ENCODE measurements at places on chromosomes 1 and 21.

- ATAC-seq = no peak
These were observed 23.6 kb downstream of the MT1HL1 start for GRCh38 chr1:236980673-236981072.

GRCh38 chr1:185534801-185535200 is 199.4 kb upstream of the HMCN1 start:
- ATAC-seq = no peak

GRCh38 chr1:22635436-22635835 is 992 bp upstream of the C1QA start:
- ATAC-seq = no peak

DNA sequence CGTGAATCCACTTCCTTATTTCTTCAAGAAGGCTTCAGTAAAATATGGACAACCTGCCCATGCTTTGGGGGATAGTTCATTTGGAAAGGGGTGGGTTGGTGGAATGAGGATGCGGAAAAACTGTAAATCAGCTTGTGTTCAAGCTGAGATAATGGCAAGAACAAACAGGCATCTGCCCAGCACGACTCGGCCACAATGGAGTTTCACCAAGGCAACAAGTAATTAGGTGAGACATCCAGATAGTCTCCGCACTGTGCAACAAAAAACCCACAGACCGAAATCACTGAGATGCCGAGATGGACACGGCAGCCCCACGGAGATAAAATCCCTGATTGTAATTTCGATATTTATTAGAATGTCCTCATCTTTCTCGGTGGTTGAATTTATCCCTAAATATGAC is 455.2 kb downstream of the AJAP1 start:
- ATAC-seq = no peak

GRCh38 chr1:232557502-232558191 is 72.3 kb downstream of the SIPA1L2 start:
- no peak for ATAC-seq

GRCh38 chr1:245154429-245155271 is at the start of gene KIF26B:
Gene KIF26B, plus strand, starts transcription at chr1:245154985. Its CDS starts 440 bp downstream, at chr1:245155425.
- peak; percentile 31 for ATAC-seq

DNA sequence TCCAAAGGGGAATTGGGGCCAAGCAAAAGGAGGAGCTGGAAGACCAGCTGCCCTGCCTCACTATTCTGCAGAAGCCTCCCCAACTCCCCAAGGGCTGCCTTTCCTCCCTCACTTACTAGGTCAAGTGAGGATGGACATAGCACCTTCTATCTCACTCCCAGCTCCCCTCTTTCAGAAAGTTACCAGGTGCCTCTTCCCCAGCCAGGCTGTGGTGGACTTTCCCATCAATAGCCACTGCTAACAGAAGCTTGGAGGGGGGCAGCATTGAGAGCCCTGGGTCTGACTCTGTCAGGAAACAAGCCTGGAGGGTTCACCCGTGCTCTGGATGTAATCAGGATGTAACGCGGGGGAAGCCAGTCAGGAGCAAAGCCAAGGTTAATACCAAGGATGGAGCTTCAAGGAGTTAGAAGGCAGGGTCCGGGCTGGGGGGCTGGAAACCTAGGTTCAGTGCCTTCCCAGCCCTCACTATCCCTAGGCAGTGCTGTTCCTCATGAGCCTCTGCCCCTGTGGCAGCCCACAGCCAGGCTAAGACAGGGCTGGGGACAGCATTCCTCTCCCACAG is 127.8 kb upstream of the NGF start:
- ATAC-seq = no peak

GRCh38 chr1:145962157-145963102 is 1.9 kb downstream of the ANKRD34A start:
- no peak for ATAC-seq

GRCh38 chr1:107473065-107473464 is 332.2 kb downstream of the NTNG1 start:
- ATAC-seq = no peak

DNA sequence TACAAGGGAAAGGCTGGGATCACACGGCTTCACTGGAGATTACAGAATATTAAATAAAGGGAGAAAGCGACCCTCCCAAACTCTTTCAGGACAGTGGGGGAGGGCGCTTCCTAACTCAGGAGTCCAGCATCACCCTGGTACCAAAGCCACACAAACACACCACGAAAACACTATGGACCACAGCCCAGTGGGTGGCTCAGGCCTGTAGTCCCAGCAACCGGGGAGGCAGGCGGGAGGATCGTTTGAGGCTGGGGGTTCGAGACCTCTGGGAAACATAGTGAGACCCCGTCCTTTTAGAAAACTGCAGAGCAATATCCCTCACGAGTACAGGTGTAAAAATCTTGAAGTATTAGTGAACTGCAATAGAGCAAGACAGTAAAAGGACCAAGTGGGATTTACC is 16.0 kb downstream of the TRIM11 start:
- ATAC-seq = no peak

GRCh38 chr1:51192213-51192843 is 43.7 kb upstream of the RNF11 start:
- peak; percentile 85 for ATAC-seq

All from SK-N-SH treated with all-trans-retinoic acid at 6 μM for 48 hours (cell line).